ENCODE measurements at places on chromosomes 11 and 22.
A peak's percentile ranks its signal among the peaks of the same experiment; 100 is the strongest.

GRCh38 chr11:105937738-105938137 is 84.3 kb downstream of the MSANTD4 start:
- peak; percentile 75 for DNase-seq

GRCh38 chr11:28834877-28835276 is 726.7 kb downstream of the METTL15 start:
- DNase-seq = peak; percentile 88

- DNase-seq = no peak
Observed at GRCh38 chr11:114259124-114259526, 37.1 kb upstream of the NNMT start.

DNA sequence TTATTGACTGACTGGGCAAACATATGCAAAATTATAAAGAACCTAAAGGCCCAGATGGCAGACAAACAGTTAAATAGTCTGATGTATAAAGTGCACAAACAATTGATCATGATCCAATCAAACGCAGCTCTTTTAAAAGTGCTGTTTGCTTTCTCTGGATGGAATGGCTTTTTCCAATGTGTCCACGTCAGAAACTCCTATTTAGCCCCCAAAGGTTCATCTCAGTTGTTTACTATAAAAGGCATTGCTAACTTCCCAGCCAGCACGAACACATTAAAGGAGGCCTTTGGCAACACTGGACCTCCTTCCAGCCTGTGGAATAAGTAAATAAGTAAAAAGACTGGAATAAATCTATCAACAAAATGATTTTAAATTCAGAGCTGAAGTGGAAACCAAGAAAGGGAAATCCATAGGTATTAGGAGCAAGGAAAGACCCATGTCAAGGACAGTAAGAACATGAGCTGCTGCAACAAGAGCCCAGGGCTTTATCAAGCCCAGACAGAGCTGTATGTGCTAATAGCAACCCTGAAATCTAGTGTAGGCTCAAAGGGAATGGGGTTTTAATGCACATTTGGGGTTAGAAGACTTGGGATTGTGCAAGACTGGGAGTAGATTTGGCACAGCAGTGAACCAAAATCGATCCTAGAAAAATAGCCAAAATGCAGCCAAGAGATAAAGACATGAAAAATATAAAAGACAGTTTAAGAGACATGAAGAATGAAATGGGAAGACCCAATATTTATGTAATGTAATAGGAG is 105.4 kb downstream of the EFCAB6 start:
- DNase-seq = no peak

DNA sequence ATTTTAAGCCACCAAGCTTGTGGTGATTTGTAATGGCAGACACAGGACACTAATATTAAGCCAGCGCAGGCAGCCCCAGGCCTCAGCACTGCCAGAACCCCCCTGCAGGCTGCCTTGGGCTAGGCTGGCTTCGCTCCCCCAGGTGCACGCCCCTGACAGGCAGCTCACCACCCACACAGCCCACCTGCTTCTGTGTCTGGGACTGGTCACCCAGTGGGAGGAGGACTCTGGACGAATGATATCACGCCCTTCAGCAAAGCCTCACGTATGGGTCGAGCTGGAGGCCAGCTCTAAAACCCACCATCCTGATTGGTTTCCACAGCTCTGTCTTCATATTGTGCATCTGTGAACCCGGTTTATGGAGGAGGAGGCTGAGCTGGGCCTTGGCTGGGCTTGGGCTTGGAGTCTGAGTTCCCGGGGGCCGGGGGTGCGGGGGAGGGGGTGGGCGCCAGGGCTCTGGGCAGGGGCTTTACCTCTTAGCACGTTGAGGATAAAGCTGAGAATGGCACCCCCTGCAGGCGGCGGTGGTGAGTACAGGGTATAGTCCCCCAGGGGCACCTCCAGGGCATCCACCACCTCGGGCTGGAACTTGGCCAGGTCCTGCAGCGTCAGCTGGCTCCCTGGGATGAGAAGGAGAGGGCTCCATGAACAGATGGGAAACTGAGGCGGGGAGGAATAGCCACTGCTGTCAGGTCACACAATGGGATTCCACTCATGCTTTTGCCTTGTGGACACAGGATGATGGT is 13.8 kb downstream of the GGT5 start:
- DNase-seq = no peak

Measured in astrocyte of the spinal cord (primary cell).